ENCODE measurements at places on chromosomes 3 and 15. TPM values are rescaled to one million over a fixed set of nuclear protein-coding genes. Genes with fewer than 3 reads are reported as not detected.

Gene SKOR1
- 0.32 TPM for total RNA-seq

DNA sequence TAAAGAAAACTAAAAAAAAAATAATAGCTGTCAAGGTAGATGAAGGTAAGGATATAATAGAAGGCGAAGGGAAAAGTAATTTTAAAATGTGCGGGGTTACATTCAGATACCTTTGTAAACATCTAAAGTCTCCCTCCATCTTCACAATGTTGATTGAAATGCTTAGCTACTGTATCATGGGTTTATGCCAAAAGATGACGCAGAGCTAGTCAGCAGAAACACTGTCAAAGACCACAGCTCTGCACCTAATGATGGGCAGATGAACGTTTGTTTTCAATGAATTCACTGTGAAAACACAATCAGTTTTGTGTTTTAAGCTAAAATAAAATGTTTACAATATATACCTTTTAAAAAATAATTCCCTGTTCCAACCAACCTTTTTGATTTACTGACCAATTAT lies 61.2 kb downstream of the RFTN1 start:
- no peaks in the 10 kb centered on the region for H3K27me3 ChIP-seq
- peaks cover 8% of the 10 kb centered on the region for H3K4me1 ChIP-seq
- H3K36me3 ChIP-seq, result peaks cover 10% of the 10 kb centered on the region

- no peaks in the 10 kb centered on the region for H3K36me3 ChIP-seq
- H3K4me1 ChIP-seq, result peaks cover 38% of the 10 kb centered on the region
- H3K4me3 ChIP-seq, result no peak overlapping the region
- no peaks in the 10 kb centered on the region for H3K27me3 ChIP-seq
Measured at GRCh38 chr3:113274425-113275257, 63.3 kb downstream of the BOC start.

- no peak overlapping the region for H3K27ac ChIP-seq
- no peak for DNase-seq
- H3K36me3 ChIP-seq, result no peaks in the 10 kb centered on the region
- H3K4me1 ChIP-seq, result no peaks in the 10 kb centered on the region
Measured at GRCh38 chr3:140180603-140181002, 245.6 kb downstream of the CLSTN2 start.

DNA sequence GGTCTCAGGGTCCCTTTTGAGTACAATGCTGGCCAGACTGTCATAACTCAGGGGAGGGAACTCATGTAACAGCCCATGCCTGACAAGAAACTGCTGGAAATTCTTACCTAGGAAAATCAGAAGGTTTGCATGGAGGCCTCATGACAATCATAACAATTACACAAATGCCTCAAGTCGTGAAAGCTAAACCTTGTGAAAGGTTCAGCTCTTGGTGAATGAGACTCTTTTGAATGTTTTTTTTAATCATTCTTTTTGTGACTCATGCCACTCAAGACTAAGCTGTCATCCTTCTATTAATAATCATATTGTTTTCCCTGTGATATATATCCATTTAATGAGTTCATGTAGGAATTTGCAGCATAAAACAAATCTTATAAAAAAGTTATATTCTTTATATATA lies 61.4 kb upstream of the LEKR1 start:
- H3K27ac ChIP-seq, result no peak overlapping the region
- H3K4me3 ChIP-seq, result no peak overlapping the region
- DNase-seq, result no peak
- no peaks in the 10 kb centered on the region for H3K4me1 ChIP-seq
- no peaks in the 10 kb centered on the region for H3K36me3 ChIP-seq

All from B cell (primary cell).